ENCODE measurements at places on chromosomes 2 and 18.
A peak's percentile ranks its signal among the peaks of the same experiment; 100 is the strongest.

GRCh38 chr2:23506531-23507266 lies 121.7 kb downstream of the KLHL29 start:
- peak; percentile 15 for DNase-seq

DNA sequence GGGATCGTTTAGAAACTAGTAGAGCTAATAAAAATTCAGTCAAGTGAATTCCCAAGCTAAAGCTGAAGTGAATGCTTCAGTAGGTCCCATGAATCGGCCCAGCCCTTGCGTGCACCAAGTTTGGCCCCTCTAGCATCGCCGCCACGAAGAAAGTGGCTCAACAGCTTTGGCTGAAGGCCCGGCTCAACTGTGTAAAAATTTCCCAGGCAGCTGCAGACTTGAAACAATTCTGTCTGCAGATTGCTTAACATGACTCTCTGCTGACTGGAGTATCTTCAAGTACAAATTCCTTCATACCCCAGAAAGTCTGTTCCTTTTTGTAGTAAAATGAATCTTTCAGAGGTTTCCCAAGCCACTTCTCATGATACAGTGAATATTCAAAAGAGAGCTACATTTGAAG lies 32.7 kb downstream of the ALMS1 start:
- DNase-seq: peak; percentile 33

GRCh38 chr2:203706403-203706802 lies at the start of gene CD28:
Gene CD28, plus strand, starts transcription at chr2:203706639. Its CDS starts 58 bp downstream, at chr2:203706697.
- DNase-seq: peak; percentile 71

- DNase-seq: no peak
Measured at GRCh38 chr2:134206031-134206430, 47.8 kb upstream of the MGAT5 start.

DNA sequence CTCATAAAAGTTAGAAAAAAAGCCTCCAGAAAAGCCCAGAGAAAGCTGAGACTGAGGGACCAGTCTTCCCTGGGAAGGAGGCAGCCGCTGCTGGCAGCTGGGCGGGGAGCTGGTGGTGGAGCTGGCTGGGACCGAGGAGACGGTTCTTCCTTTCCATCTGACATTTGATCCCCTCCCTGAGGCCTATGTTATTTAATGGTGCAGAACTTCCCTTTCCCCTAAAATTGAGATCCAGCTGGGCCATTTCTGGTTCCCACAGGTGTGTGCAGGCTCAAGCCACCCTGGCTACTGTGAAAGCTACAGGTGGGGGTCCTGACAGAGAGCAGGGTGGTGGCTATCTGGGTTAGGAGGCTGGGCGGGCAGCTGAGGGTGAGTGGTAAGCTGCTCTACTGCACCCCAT lies 81.5 kb upstream of the FZD7 start:
- DNase-seq: no peak

GRCh38 chr2:57701391-57701791 lies 345.2 kb upstream of the VRK2 start:
- no peak for DNase-seq

DNA sequence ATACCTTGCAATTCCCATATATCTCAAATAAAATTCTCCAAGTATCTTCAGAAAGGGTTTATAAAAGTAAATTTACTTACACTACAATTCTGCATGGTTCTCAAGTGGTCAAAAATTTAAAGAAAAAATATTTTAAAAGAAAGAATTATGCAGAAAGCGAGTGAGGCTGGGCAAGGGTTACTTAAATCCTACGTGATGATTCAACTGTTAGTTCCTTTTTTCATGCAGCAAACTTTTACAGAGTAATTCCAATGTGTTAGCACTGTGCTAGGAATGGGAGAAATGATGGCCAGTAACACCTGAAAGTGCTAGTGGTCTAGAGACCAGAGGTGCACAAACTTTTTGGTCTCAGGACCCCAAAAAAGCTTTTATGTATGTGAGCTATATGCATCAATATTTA lies 133.4 kb downstream of the ATAD2B start:
- no peak for DNase-seq

GRCh38 chr2:85071096-85071495 lies 62.1 kb upstream of the TCF7L1 start:
- no peak for DNase-seq

- DNase-seq: no peak
Measured at GRCh38 chr2:102880731-102881130, 118.9 kb downstream of the TMEM182 start.

DNA sequence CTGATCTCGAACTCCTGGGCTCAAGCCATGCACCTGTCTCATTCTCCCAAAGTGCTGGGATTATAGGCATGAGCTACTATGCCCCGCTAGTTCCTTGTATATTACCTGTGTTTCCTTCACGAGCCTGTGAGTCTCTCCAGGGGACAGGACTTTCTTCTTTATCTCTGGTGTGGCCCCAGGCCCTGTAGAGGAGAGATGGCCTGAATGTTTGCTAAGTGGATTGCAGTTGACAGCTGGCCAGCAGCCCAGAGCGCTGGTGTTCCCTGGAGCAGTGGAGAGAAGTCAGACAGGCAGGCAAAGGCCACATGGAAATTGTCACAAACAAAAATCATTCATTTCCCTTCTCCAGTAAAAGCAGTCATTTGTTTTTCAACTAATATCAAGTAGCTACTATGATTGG lies 17.9 kb downstream of the LPIN1 start:
- peak; percentile 81 for DNase-seq

GRCh38 chr2:43105586-43106558 lies 120.5 kb downstream of the ZFP36L2 start:
- peak; percentile 69 for DNase-seq

GRCh38 chr2:67982956-67983355 lies 79.8 kb downstream of the C1D start:
- no peak for DNase-seq

Measured in mucosa of descending colon (tissue), 3 donors.